Stimulated activated CD8-positive, alpha-beta memory T cell treated with anti-CD3 and anti-CD28 coated beads, Interleukin-4, amount 100 ng/mL, for 1 hour (primary cell): ENCODE measurements at places on chromosomes 16 and 17.

GRCh38 chr16:81570151-81570846 is 125.7 kb downstream of the CMIP start:
- DNase-seq: no peak

- DNase-seq: no peak
Measured at GRCh38 chr16:89054261-89054661, 39.4 kb upstream of the ACSF3 start.

DNA sequence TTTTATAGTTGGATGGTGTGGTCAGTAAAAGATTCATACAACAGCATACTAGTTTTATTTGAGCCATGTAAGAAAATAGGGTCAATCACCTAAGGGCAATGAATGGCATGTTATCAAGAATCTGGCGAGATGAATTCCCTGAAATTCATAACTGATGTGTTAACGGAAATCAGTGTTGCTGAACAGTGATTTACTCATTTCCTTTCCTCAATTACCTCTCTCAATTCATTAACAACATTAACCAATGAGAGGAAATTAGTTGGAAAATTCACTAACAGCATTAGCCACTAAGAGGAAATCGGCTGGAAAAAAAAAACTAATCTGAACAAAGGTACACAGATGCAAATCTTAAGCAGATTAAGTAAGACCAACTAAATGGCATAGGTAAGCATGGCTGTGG is 6.3 kb downstream of the CMTR2 start:
- DNase-seq: no peak

- DNase-seq: no peak
Measured at GRCh38 chr17:41739661-41740352, 5.4 kb upstream of the HAP1 start.

DNA sequence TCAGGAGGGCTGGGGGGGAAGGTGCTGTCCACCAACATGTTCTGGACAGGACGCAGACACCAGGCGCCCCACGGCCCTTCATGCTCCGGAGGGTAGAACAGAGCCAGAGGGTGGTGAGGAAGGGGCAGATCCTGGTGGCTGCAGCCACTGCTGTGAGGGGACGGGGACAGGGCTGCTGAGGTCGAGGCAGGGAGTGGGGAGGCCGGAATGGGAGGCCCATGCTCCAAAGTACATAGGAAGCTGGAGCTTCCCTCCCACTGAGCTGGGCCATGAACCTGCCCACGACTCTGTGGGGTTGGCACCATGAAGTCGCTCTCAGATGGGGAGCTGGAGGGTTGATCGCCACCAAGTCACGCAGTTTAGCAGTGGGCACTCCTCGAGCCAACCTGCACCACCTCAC is 8.0 kb upstream of the METRNL start:
- no peak for DNase-seq

- no peak for DNase-seq
Measured at GRCh38 chr17:80358861-80359260, 56.1 kb upstream of the ENDOV start.

DNA sequence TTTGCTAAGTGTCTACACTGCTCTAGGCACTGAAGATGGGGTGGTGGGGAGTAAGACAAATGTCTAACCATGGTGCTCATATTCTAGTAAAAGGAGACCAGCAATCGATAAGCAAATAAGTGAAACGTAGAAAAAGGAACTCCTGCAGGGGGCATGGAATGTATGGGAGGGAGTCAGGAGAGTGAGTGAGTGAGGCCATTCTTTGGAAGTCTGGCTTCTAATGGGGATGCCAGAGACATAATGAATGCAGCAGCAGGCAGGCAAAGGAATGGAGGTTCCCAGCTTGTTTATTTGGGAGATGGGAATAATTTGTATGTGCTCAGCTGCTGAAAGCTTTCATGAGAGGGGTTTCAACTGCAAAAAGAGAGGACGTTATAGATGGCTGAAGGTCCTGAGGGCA is 216.4 kb upstream of the DYNLRB2 start:
- no peak for DNase-seq

DNA sequence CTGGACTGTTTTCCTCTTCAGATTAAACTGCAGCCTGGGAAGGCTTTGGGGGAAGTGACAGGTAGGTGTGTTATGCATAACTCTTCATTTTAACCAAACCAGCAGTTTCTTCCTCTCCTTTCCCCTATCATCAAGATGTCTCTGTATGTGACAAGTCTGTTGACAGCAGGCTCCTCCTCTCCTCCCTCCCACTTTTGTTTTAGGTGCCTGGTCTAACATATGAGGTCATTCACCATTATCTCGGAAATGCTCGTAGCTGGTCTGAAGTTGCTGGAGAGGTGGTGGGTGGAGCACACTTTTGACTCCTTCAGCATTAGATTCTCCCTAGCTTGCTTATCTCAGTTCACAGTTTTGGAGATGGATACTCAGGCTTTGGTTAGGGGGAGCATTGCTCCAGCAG is 571.0 kb upstream of the EEF2KMT start:
- no peak for DNase-seq

- no peak for DNase-seq
Measured at GRCh38 chr16:70598937-70599503, 47.3 kb upstream of the IL34 start.

DNA sequence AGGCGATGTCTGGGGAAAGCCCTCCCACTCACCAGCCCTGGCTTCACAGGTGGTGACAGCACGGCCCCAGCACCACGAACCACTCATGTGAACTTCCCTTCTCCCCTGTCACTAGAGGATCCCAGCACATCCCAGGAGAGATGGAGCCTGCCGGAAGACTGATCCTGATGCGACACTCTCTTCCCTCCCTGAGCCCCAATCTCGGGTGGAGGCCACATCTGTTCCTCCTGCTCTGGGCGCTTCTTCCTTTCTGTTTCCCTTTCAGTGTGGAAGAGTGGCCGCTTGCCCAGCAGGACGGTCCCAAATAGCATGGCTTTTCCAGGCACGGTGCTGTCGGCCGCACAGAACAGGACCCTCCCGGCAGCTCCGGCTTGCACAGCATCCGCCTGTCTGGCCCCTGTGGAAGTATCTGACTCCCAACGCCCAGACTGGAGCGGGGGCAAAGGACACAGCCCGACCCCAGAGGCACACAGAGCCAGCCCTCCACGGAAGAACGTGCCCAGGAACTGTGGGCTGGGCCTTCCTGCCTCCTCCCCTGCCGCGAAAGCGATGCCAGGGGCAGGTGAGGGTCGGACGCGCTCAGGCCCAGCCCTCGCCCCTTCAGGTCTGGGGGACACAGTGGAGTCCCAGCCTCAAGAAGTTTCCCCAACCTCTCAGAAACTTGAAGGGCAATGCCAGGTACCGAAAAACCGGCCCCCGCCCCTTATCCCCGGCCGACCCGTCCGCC is 37.6 kb downstream of the CBFA2T3 start:
- DNase-seq: no peak

DNA sequence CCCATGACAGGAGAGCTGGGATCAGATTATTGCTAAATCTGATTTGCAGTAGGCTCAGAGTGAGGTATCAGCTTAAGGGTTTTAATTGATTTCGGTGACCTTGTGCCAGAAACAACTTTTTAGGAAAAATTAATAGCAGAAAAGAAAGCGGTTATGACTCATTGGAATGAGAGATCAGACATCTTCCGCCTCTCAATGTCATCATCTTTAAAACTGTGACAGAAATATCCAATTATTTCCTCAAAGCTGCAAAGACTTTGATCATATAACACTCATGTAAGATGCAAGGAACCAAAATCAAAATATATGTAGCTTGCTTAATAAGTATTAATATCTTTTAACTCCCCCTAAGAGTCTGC is 190.1 kb upstream of the FOXF1 start:
- DNase-seq: no peak

DNA sequence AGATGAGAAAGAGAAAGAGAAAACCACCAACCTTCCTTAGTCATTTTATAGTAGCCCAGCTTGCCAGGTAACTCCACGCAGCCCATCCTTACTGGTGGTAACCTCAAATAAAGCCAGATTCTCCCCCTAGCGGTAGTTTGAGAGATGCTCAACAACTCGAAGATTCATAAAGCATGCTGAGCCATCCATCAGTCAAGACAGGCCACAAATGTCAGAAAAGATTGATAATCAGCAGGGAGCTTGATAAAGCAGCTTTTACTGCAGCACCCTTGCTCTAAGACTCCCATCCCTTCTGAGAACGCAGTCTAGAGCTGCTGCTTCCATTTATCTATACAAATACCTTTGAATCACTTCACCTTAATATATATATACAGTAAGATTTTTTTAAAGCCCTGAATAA is 451.5 kb upstream of the HSBP1 start:
- no peak for DNase-seq

DNA sequence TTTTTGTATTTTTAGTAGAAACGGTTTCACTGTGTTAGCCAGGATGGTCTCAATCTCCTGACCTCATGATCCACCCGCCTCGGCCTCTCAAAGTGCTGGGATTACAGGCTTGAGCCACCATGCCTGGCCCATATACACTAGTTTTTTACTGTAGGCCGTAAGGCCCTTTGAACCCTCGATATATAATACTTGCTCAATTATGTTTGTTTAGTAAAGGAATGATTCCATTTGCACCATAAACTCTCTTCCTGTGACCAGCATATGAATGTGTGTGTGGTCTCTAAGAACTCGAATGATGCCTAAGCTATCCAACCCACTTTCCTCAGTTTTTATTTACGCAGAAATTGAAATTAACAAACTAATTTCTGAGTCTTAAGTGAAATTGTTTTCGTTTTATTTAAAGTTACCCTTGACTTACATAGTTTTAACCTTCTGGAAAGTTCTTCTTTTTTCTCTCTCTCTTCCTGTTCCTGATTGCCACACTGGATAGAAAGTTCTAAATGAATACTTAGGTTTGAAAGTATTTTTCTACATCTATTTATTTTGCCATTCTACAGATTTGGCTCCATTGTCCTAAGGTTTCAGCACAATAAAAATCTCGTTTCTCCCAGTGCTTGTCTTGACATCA is 37.9 kb downstream of the PIGL start:
- no peak for DNase-seq

DNA sequence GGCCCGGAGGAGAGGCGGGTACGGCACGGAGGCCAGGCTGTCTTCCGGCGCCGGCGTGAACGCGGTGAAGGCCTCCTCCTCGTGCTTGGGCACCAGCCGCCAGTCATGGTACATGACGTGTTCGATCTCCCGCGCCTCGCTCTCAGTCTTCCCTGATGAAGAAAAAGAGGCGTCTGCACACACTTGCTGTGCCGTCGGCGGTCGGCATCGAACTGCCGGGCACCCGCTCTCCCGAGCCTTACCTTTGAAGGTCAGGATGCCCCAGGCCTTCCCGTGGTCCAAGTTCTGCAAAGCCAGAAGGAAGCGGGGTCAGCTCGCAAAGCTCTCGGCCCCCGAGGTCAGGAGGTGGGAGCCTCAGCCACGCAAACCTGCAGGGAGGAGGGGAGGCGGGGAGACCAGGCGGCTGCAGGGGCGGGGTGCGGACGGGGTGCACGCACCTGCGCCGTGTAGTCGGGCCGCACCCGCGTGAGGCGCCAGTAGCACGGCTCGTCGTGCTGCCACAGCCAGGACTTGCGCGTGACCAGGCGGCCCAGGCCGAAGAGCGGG is at the start of gene EME2:
Gene EME2 (plus strand): TSS at position 449 of the 546 bp plus-strand sequence. CDS start 418 bp downstream, outside the sequence.
- DNase-seq: no peak

- DNase-seq: no peak
Measured at GRCh38 chr16:84003038-84003437, 35.0 kb downstream of the NECAB2 start.
